ENCODE measurements at places on chromosomes 2 and 18.

DNA sequence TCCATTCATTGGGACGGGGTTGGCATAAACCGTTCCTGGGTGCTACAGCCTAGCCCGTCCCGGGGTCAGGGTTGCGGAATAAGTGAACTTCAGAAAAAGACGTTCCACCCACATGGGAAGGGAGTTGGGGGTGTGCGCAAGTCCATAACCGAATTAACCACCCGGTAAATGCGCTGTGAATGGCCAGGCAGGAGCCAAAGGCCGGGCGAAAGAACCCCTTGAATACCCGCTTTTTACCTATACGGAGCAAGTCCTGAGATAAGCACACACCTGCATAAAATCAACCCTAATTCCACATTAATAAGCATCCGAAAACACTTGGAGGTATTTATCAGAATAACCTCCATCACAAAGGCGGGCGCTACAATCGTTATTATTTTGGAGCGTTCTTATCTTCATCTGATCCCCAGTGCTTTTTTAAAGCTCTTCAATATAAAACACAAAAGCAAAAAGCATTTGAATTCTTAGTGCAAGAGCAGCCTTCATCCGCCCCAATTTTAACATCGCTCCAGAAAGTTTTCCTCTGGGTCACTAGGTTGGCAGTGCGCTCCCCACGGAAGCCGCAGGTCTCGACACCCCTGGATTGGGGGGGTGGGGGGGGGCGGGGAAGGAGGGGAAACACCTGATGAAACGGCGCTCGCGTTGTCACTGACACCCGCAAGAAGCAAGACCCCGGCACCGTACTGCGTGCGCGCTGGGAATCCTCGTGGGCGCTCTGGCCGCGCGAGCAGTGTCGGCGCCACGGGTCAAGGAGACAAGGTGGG is 1.2 kb downstream of the SATB2 start:
- DNase-seq, result no peak

DNA sequence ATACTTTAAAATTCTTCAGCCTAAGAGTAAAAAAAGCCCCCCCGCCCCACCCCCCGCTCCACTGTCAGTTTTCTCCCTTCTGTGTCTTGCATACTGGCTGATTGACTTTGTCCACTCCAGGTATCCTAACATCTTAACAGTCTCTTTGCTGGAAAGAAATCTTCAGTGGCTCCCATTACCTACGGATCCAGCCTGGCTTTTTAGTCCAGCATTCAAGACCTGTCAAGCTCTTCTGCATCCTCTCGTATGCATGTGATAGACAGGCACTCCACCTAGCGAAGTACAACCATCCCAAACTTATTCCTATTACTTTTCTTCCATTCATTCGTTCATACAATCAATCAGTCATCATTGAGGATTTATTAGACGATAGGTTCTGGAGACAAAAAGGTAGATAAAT is 288.1 kb downstream of the MYCN start:
- no peak for DNase-seq

GRCh38 chr2:25586726-25587144 is 86.6 kb downstream of the DTNB start:
- no peak for DNase-seq

GRCh38 chr2:84942964-84943421 is 28.0 kb upstream of the KCMF1 start:
- no peak for DNase-seq

Measured in activated CD4-positive, alpha-beta T cell treated with anti-CD3 and anti-CD28 coated beads, Interleukin-2, amount 10 ng/mL, durations not matched to agents 7 days and 5 days (primary cell).